ENCODE measurements at places on chromosomes 2 and 18.

- DNase-seq, result no peak
Measured at GRCh38 chr2:117820444-117820843, 6.0 kb downstream of the DDX18 start.

DNA sequence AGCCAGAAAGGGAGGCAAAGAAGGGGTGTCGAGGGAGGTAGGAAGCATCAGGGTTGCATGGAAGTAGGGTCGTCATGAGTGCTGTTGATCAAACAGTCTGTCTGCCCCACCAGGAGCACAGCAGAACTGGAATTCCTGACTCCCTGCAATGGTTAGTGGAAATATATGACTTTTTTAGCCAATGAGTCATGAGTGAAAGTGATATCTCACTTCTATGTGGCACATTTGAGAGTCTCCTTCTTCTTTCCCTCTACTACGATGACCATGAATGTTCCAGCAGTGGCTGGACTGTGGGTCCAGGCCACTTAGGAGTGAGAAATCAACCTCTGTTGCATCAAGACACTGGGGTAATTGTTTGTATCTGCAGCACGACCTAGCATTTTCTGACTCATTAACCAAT is 199.5 kb downstream of the TTC32 start:
- DNase-seq, result no peak

GRCh38 chr18:75216911-75217689 is 6.5 kb downstream of the TSHZ1 start:
- DNase-seq, result no peak

GRCh38 chr2:189444322-189444721 is 3.0 kb downstream of the WDR75 start:
- DNase-seq, result peak; percentile 56

GRCh38 chr2:42029639-42030199 is 18.1 kb upstream of the PKDCC start:
- DNase-seq, result no peak

DNA sequence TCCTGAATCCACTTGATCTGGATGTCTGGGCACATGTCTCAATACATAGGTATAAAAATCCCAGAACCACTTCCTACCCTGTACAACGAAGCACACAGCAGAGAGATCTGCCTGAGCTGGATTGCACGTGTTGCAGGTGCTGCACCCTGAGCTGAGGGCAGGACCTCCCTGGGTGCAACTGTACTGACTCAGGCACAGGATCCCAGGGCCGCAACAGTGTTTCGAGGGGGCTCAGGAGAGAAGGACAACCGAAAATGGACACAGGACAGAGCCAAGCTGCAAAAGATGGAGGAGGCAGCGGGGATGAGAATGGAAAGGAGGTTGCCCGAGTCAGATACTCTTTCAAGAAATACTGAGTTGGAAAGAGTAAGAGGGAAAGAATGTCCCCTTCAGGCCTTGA is 354.1 kb downstream of the EIPR1 start:
- DNase-seq, result no peak

DNA sequence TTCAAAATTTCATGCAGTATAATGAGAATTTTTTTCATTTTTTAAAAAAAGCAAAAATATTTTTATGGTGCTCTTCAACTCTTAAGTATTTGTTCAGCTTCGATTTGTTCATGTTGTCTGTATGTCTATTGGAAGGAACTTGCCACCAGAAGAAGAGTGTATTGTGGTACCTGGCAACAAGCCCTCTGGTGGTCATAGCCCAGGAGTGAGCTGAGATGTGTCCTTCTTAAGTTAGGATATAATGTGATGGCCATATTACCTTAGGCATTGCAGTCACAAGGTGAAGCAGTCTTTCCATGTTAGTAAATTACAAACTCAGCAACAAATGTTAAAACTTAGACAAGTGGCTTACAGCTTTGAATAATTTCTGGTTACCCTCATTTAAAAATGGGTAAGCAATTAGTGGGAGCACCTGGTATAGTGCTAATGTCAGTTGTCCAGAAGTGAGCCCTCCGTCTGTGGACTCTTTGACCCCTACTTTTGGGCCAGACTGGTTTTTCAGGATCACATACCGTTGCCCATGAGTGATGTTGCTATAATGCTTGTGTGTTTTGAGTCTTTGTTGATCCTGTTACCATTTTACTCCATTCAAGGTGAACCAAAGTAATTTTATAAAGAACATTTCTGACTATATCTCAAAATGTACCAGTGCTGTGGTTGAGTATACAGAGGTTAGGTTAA is 57.4 kb downstream of the MYO1B start:
- no peak for DNase-seq

DNA sequence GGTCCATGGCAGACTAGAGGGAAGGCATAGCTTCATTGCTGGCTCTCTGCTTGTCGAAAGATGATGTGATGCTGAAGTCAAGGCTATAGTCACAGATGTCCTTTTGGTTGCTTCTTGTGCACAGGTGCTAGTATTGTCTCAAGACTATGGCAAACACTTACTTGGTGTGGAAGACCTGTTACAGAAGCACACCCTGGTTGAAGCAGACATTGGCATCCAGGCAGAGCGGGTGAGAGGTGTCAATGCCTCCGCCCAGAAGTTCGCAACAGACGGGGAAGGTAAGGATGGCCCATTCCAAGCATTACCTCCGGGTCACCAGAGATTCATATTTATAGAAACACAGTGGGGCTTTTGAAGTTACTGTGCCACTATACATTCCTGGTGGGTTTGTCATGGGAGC is 95.5 kb upstream of the EML6 start:
- no peak for DNase-seq

GRCh38 chr2:212360068-212360460 is 178.5 kb downstream of the ERBB4 start:
- DNase-seq, result no peak

DNA sequence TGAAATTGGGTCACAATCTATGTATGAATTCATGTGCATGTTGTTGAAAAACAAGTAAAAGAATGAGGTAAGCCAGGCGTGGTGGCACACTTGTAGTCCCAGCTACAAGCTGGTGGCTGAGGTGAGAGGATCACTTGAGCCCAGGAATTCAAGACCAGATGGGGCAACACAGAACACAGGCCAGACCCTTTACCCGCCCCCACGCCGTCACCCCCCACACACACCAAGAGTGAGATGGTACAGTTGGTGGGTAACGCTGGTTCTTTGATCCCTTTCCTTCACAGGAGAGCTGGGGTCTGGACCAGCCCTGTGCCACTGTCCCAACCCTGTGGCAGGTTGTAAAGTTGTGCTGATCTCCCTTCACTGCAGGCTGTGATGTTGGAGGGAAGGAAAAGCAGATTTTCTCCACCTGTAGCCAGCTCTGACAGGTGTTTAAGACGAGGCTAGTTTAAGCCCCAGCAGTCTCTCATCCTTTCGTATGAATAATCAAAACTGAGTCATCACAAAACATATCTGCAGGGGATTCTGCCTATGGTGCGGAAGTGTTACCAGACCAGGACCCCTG is 13.6 kb downstream of the B3GNT2 start:
- no peak for DNase-seq

DNA sequence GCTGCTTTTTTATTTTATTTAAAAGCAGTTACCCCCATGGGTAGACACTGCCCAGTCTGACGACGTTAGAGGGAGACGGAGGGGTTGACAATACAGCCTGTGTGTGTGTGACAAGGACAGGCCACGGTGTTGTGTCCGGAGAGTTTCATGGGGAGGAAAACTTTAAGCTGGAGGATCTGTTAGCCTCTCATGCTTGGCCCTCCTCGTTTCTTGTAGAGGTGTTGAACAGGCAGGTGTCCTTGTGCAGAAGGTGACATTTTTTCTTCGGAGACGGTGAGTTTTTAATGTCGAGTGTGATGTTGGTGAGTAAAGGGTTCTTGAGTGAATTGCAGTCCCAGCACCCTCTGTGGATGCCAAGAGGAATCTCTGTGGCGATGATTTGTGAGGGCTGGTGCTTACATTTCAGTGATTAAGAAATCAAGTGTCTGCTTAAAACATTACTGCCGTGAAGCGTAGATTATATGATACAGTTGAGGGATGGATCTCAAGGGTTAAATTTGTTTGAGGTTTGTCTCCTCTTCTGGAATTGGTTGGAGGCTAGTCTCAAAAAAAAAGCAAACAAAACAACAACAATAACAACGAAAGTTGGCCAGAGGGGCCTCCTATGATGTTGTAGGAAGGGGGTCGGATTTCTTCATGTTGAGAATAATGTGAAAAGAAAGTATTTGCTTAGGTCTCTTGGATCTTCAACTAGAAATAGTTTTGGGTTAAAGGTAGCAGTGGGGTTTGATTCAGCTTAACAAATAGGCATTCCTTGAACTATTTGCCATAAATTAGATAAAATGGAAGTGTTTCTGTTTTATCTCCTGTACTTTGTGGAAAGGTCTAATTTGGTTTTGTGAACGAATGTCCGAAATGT is 1.6 kb downstream of the NCOA1 start:
- no peak for DNase-seq

DNA sequence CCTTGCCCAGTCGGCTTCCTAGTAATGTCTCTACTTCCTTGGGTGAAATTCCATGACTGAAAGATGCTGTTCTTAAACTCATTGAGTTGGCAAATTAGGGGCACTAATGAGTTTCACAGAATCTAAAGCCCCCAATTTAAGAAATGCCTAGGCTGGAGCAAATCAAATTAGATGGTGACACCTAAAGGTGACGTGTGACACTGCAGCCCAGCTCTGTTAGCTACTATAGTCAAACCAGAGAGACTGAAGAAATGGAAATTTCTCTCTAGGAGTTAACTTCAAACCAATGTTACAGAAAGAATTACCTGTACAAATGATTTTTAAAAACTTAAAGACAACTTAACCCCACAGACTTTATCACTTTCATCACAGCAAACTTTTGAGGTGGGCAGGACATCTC is 37.2 kb downstream of the LCT start:
- DNase-seq, result no peak

GRCh38 chr18:364256-364826 is 96.5 kb upstream of the THOC1 start:
- DNase-seq, result no peak

DNA sequence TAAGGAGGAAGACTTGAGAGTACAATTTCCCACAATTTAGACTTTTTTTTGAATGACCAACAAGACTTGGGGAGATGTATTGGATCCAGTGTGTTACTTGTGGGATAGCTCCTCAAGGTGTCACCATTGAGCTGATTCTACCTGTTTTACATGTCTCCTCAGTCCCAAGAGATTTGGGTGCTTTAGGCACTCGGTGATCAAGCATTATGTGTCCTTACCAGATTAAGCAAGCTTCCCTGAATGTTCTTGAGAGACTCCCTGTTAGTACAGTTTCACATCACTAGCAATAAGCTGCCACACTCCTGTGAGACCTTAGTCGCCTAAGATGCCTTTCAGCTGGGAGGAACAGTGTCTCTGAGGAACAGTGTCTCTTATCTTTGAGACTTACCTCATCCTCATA is 384.3 kb upstream of the SYT4 start:
- DNase-seq, result no peak

DNA sequence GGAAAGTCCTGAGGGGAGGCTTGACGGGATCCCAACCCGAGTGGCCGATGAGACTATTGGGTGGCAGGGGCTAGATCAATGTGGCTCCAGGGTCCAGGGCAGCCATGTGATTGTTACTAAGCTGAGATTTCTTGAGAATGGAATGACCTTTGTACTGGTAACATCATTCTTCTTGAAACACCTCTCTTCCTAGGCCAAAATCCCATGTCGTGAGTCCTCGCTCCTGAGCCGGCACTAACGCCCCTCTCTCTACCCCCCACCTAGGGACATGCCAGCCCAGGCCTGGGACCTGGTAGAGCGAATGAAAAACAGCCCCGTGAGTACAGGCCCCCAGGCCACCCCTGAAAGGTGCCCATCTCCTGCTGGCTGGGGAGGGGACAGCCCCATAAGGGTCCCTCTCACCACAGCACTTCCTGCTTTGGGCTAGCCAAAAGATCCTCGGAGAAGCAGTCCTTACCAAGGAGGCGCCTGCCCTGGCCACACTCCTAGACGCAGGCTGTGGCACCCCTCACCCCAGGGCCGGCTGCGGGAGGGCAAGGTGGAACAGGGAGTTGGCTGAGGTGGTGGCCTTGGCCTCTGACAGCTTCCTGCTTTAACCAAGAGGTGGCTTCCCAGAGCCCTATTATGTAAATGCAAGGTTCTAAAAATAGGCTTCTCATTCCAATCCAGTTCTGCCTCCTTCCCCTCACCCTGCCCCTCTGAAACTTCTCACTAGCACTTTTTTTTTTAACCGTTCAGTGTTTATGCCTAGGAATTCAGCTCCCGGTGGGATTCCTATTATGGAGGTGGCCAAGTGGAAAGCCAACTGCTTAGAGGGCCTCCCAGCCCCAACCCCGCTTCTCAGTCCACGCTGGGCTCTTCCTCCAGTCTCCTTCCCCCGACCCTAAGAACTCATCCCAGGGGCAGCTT is 126.6 kb upstream of the PPP1CB start:
- DNase-seq, result peak; percentile 78

GRCh38 chr2:54423213-54423612 is 32.9 kb upstream of the SPTBN1 start:
- DNase-seq, result no peak

- no peak for DNase-seq
Measured at GRCh38 chr2:31286961-31287550, 53.1 kb downstream of the EHD3 start.

DNA sequence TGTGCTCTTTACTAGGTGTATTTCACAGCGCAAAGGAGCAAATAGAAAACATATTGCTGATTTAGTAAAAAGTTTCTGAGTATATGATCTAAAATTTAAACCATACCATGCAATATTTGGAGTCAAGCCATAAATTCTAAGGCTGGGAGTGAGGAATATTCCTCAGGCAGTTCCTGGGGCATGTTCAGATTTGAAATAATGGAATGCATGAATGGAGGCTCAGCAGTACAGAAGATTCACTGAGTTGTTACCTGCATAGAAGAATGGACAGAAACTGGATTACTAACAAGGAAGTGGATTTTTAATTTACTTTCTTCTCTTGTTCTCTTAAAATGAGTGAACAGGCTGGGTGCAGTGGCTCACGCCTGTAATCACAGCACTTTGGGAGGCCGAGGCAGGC is 441.0 kb upstream of the MAP2 start:
- DNase-seq, result no peak

DNA sequence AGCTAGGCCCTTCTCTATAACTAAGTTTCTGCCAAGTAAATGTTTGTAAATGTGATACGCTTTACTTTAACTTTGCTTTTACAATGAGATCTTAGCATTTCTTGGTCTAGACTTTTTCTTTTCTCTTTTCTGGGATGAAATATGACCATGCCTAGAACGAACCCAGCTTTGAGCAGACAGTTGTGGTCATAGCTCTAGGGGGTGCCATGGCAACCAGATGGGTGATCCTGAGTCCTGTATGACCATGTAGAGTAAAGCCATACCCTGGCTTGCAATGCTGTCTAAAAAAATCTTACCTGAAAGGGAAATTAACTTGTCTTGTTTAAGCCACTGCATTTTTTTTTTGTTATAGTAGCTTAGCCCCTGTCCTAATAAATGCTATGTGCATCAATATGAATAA is 956.3 kb downstream of the SLC4A3 start:
- no peak for DNase-seq

- peak; percentile 67 for DNase-seq
Measured at GRCh38 chr18:3037423-3037915, 24.5 kb upstream of the LPIN2 start.
